ENCODE measurements at places on chromosomes 1 and 21.

- DNase-seq: no peak
Observed at GRCh38 chr1:227257964-227258363, 60.3 kb downstream of the CDC42BPA start.

- no peak for DNase-seq
Observed at GRCh38 chr1:4090976-4091660, 191.0 kb upstream of the C1orf174 start.

DNA sequence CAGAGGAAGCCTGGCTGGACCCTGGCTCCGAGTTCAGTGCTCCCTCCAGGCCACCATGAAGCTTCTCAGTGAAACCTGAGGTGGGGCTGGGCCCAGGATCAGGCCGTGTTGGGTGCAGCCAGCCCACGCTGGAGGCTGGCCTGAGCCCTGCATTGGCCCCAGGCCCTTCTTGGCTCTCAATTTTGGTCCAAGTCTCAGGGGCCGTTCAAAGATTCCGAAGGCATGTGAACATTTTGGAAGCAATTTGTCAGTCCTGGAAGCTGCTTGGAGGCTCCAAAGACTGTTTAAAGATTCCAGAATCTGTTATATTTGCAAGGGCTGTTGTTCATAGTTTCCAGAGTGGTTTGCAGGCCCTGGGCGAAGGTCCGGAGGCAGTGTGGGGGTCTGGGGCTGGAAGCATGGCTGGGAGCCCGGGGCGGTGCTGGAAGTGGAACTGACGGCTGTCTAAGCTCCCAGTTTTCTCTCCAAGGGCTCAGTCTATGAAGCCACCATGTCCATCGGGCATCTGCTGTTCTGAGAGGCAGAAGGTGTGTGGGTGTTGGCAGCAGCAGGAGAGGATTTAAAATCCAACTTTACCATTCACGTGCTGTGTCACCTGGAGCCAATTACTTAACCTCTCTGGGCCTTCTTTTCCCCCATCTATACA, 104.9 kb downstream of the EPHB2 start:
- no peak for DNase-seq

GRCh38 chr1:54356680-54357147, 49.5 kb downstream of the SSBP3 start:
- DNase-seq: peak; percentile 68

GRCh38 chr1:175744833-175745232, 1.4 kb upstream of the TNR start:
- DNase-seq: no peak

Measured in GM13976 (cell line).